AG08396 (cell line): ENCODE measurements at places on chromosomes 13 and 19.

- DNase-seq, result no peak
Measured at GRCh38 chr19:5492635-5493409, 37.6 kb downstream of the ZNRF4 start.

GRCh38 chr13:32140109-32140508 lies 108.5 kb downstream of the FRY start:
- no peak for DNase-seq

DNA sequence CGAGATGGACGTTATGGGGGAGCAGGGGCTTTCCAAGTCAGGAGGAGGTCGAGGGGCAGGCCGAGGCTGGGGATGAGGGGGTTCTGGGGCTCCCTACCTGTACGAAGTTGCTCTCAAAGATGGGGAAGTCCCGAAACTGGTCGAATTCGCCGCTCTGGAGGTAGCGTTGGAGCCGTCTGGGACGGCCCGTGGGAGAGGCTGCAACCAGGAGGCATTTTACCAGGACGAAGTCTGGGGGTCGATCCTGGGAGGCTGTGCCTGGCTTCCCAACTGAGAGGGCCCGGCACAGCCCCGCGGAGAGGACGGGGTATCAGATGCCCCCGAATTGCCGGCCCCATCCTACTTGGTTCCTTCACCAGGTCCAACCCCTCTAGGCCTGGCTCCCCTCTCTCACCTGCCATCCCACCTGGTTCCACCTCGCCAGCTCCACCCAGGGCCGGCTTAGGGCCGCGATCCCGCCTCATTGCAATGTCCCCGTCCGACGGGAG lies 527 bp upstream of the EMC10 start:
- no peak for DNase-seq

DNA sequence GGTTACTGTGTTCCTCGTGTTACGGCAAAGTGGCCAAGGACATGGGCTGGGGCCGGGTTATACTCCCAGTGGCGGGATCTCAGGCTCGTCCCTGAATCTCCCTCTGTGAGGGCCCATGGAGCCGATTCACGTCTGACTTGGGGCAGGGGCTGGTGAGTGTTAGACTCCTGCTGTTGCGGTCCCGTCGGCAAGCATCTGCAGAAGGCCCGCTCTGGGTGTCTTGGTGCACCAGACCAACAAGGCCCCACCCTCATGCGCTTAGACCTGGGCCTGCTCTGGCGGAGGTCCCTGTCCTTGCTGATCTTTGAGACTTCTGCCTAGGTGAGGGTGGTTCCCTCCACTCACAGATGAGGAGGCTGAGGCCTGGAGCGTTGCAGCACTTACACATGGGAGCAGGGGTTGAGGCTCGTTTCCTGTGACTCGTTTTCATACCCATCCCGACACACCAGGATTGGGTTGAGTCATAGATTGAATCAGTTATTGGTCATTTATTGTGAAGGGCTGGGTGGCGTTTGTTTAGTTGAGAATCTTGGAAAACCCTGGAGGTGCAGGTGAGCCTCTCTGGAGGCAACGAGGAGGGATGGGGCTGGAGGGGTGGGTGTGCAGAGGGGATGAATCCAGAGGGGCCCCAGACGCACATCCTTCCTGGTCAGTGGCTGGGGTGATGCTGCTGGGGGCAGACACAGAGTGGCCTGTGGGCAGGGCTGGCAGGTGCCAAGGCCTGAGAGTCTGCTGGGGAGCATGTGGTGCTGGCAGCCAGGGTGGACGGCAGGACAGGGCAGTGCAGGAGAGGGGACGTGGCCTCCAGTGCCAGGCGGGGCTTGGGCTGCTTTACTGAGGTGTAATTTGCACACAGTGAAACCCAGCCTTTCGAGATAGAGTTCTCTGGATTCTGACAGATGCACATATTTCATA lies 4.6 kb downstream of the EPN1 start:
- DNase-seq, result no peak

DNA sequence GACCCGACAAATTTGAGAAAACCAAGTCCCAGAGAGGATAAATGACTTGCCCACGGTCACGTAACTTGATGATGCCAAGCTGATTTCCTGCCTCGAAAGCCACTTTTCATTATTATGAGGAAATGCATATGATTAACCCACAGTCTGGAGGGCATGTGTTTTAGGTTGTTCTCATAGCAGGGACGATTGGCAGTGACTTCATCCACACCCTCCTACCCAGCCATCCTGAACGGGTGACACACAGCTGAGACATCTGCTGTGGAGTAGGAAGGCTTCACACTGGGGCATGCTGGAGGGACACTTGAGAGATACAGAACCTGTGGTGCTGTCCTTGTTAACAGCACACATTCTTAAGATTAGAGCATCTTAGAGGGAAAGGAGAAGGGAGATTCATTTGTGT lies 65.4 kb upstream of the WDFY2 start:
- DNase-seq, result no peak

DNA sequence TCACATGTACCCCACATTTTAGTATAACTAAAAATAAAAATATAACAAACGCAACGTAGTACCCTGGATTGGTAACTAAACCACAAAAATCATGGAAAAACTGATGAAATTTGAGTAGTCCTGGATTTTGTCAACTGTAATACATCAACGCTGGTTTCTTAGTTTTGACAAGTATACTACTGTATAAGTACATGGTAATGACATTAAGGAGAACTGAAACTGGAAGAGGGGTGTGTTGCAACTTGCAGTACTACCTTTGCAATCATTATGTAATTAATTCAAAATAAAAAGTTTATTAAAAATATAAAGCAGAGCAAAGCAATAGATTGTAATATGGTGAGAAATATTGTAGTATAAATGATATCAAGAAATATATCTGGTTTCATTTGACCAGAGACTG lies 1158.0 kb upstream of the SPRY2 start:
- no peak for DNase-seq

DNA sequence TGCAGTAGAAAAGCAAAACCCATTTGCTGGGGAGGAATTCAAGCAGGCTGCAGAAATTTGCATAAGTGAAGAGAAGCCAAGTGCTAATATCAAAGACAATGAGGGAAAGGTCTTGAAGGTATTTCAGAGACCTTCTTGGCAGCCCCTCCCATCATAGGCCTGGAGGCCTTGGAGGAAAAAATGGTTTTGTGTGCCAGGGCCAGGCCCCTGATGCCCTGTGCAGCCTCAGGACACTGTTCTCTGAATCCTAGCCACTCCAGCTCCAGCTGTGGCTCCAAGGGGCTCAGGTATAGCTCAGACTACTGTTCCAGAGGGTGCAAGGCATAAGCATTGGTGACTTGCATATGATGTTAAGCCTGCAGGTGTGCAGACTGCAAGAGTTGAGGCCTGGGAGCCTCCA lies 463.2 kb upstream of the ATXN8OS start:
- DNase-seq, result no peak

DNA sequence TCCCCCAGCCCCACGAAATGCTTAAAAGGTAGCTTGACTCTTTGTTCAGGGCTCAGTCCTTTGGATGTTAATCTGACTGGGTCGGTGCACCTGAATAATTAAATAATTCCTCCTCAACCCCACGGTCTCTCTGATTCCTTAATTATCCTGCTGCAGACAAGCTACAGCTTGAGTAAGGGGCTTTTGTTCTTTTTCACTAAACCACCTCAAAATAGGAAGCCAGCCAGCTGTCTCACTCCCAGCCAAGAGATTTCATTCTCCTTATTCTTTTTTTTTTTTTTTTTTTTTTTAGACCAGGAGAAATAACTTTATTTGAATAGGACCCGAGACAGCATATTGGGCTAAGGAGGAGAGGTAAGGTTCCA lies 7.9 kb upstream of the FCGBP start:
- DNase-seq, result no peak

GRCh38 chr13:111897846-111898215 lies 169.1 kb upstream of the SOX1 start:
- no peak for DNase-seq

GRCh38 chr13:34351134-34351533 lies 533.2 kb downstream of the RFC3 start:
- DNase-seq, result no peak

DNA sequence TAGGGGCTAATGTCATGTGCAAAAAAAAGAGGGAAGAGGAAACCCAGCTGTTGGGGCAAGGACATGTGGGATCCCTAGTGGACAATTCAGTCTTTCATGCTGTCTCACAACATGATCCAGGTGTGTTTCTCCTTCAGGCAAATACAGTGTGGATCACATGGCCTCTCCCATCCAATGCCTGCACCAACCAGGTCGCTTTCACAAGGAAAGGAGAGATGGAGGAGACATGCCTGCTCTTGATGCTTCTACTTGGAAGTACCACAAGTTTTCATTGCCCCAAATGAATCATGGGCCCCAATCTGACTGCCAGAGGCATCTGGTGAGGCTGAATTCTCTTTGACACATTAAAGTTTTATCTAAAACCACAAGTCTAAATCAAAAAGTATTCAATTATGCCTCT lies 82.1 kb downstream of the DLEU7 start:
- DNase-seq, result no peak

DNA sequence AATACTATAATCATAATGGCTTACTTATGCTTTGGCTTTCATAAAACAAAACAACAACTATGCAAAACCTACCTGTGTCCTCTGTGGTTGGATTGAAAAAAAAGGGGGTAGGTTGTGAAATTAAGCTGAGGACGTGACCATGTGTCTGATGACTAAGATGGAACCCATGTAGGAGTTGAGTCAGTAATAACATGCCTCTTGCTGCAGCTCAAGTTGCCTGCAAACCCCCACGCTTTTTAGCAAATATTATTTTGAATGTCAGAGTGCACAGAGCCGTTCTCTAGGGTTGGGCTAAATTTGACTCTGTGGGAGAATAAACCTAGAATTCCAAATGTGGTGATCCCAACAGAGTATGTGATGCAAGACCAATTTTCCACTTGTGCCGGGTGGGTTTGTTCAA lies 209.3 kb downstream of the KCNRG start:
- DNase-seq, result no peak

GRCh38 chr19:32570081-32570785 lies 10.8 kb upstream of the PDCD5 start:
- peak; percentile 64 for DNase-seq

DNA sequence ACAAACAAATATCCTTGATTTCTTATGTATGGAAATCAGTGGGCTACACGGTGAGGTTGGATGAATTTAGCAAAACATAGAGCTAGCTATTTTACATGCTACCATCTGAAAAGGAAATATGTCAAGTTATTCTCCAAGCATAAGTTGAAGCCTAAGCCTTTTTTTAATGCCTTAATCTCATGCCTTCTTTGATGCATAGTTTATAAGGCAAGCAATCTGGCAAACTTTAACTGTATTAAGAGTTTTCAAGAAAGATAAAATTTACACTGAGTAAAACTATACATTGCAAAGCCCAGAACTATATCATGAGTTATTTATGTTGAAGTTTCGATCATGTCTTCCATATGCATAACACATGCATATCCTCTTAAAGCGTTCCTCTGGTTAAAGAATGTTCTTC lies 85.0 kb upstream of the ATXN8OS start:
- no peak for DNase-seq

DNA sequence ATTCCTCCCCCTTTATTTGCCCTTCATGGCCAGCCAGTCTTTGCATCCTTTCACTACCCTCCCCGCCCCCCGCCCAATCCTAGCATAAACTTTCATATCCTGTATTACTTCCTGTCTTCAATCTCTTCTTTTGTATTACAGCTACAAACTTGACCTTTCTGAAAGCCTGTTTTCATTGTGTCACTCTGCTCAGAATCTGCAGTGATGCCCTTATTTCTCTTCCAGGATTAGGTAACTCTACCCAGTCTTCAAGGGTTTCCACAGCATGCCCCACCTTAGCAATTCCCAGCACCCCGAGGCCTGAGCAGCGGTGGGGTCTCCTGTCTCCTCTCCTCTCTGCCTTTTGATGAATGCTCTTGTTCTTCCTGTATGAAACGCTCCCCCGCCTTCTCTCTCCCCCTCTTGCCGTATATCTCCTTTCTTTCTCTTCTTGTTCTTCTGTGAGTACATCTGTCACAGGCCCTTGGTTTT lies 145.6 kb downstream of the SHISA2 start:
- DNase-seq, result no peak

- no peak for DNase-seq
Measured at GRCh38 chr13:40148101-40148500, 492.6 kb downstream of the COG6 start.

DNA sequence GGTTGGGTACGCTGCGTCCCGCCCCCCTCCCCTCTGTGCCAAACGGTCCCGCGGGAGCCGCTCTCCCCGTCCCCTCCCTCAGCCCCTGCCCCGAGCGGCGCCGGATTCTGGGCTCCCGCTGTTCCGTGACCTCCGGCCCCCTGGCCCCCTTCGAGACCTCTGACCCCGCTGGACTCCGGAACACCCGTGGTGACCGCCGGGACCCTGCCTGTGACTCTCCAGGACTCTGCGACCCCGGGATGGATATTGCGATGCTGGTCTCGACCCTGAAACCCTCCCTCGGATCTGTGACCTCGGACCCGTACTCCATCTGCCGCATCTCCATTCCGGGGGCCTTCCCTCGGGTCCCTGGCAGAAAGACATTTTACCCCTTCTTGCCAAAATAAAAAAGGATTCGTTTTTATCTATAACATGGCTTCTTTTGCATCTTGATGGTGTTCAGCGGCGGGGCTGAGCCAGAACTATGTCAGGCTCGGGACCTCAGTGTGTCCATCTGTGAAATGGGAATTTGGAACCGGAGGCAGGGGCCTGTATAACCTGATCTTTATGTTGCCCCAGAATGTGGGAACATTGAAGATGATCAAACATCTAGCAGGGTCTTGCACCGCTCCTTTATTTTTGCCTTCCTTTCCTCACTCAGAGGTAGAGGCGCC lies 654 bp upstream of the MEGF8 start:
- no peak for DNase-seq

DNA sequence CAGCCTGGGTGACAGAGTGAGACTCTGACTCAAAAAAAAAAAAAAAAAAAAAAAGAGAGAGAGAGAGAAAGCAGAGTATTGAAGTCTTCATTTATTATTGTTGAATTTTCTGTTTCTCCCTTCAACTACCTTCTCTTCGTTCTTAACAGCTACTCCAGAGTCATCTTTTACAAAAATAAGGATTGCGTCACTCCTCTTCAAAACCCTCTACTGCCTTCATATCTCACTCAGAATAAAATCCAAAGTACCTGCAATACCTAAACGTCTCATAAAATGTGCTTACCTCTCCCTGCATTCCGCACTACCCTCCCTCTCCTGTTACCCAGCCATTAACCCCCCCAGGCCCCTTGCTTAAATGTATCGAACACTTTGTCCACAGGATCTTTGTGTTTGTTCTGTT lies 17.4 kb upstream of the RPL21 start:
- no peak for DNase-seq
